ENCODE measurements at places on chromosomes 1 and 21.

GRCh38 chr1:1176931-1177330 lies 3.3 kb downstream of the TTLL10 start:
- DNase-seq: no peak

DNA sequence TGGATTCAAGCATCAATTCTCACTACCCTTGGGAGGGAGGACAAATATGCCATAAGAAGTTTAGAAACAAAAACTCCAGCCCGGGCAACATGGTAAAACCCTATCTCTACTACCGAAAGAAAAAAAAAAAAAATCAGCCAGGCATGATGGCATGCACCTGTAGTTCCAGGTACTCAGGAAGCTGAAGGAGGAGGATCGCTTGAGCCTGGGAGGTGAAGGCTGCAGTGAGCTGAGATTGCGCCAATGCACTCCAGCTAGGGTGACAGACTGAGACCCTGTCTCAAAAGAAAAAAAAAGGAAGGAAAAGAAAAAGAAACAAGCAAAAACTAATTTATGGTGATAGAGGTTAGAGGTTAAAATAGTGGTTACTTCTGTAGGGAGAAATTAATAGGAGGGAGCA lies 9.6 kb downstream of the ZNF644 start:
- no peak for DNase-seq

DNA sequence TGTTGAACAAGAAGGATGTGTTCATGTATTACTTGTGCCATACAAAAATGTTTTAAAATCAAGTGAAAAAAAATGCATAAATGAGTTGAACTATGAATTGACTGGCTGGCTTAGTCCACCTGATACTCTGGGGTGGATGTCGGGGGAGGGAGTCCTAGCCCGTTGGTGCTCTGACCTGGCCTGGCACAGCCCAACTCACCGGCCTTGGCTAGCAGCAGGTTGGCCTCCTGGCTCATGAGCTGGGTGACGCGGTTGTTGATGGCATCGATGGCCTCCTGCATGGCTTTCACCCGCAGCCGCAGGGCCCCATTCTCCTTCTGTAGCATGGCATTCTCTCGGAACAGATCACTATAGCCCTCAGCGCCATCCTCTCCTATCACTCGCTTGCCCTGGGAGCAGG lies 21.6 kb downstream of the KIF21B start:
- no peak for DNase-seq

- no peak for DNase-seq
These were observed 10.4 kb upstream of the RHBG start for GRCh38 chr1:156358641-156359040.

DNA sequence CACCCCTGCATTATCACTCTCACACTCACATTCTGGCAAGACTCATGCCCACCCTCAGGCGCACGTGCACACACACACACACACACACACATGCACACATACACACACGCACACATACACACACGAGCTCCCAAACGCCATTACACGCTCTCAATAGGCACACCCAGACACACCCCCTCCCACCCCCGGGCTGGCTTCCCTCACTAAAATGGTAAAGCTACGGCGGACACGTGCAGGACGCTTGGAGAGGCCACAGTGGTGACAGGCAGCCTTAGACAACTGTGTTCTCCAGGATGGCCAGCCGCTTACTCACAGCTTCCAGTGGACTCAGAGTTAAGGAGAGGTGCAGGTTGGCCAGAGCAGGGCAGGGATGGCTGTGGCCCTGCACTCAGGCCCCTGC lies 10.1 kb downstream of the MATN1 start:
- DNase-seq: no peak

- no peak for DNase-seq
These were observed 147.8 kb downstream of the PGBD5 start for GRCh38 chr1:230278376-230278775.

GRCh38 chr1:17603091-17603841 lies 63.8 kb downstream of the ARHGEF10L start:
- DNase-seq: no peak

DNA sequence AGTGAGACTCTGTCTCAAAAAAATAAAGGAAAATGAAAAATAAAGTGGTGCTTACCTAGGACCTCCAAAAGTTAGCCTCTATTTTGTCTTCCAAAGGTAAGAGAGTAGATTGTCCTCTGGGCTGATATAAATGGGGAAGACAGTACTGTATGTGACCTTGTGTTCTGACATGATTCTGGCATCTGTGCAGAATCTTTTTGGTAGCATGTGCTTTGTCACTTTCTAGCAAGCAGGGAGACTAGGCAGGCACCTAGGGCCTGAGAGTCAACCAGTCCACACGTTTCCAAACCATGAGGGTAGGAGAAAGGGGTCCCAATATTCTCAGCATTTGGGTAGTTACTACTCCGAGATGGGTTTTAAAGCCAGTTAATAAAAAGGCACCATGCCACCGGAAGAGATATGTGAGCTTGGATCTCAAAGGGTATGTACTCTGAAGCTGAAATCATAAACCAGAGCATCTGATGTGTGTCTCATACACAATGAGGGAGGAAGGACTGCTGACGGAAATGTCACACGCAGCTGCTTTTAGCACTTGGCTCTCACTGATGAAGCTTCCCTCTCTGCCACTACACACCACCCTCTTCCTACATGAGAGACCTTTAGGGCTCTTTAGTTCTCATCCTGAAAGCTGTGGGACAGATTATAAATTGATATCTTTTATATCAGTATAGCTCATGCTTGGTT lies 27.0 kb upstream of the SLC16A1 start:
- no peak for DNase-seq

GRCh38 chr1:21874328-21874727 lies 62.3 kb downstream of the LDLRAD2 start:
- DNase-seq: no peak

GRCh38 chr1:215637041-215637573 lies 70.0 kb downstream of the KCTD3 start:
- no peak for DNase-seq

DNA sequence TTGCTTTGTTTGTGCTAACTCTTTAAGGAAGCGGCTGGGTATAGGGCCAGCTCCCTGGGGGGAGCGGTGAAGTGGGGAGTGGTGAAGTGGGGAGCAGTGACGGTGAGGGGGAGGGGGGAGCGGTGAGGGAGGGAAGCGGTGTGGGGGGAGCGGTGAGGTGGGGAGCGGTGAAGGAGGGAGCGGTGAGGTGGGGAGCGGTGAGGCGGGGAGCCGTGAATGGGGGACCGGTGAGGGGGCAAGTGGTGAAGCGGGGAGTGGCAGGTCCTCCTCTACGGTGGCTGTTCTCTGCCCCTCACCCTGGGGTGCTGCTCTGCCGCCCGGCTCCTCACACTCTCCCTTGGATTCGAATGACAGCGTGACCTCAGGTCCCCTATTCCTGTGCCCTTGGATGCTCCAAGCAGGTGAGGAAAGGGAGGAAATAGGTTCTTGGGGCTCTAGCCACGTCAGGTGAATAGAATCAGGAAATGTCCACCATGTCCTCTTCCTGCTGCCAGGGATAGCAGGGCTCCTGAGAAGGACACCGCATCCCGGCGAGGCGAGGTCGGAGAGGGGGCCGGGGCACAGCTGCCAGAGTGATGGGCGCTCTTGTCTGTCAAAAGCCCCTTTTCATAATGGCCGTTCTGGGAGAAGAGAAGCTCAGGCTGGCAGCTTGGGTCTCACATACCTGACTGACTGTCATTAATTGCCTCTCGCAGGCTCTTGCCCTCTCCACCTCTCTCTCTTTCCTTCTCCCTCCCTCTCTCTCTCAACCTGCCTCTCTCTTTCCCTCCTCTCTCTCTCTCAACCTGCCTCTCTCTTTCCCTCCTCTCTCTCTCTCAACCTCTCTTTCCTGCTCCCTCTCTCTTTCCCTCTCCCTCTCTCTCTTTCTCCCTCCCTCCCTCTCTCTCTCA lies 134.2 kb downstream of the PGBD5 start:
- no peak for DNase-seq

- no peak for DNase-seq
These were observed 392.4 kb downstream of the KCNH1 start for GRCh38 chr1:210741564-210741963.

DNA sequence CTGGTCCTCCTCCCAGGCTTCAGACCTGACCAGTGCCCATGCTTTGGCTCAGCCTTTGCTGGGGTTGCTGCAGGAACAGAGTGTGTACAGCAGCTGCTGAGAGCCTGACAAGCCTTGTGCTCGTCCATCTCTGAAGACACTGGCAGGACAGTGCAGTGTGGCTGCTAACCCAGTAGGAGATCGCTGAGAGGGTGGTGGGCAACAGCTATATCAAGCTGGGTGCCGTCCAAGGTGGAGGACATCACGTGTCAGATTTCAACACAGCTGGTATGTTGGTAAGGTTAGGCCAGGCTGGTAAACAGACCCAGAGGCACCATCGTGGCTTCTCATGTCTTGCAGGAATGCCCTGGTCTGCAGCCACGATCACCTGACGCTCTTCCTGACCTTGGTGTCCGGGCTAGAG lies 17.9 kb upstream of the SLC25A34 start:
- no peak for DNase-seq
